HS-27A (cell line): ENCODE measurements at places on chromosomes 7 and 10.

- no peak for DNase-seq
Measured at GRCh38 chr7:22074897-22075296, 129.2 kb upstream of the CDCA7L start.

DNA sequence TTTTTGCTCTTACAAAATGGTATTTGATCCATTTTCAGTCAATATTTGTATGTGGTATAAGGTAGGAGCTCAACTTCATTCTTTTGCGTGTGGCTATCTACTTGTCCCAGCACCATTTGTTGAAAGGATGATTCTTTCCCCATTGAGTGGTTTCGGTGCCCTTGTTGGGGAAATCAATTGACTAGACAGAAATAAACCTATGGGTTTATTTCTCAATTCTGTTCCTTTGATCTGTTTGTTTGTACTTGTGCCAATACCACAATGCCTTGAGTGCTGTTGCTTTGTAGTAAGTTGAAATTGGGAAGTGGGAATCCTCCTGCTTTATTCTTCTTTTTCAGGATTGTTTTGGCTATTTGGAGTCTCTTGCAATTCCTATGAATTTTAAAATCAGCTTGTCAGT is 41.0 kb downstream of the SNX10 start:
- no peak for DNase-seq

DNA sequence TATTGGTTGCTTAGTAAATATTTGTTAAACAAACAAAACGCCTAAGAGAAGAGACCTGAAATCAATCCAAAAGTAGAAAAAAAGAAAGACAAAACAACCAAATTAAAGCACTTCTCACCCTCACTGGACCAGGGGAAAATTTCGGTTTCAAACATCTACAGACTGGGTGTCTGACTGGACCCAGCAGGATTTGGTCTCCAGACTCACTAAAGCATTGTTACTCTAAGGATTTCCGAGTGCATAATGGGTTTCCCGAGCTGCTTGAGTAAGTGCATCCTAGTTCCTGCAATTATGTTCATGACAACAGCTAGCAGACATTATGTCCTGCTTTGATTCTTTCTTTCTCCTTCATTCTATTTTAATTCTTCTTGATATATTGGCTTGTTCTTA is 51.8 kb upstream of the FAM3C start:
- no peak for DNase-seq

DNA sequence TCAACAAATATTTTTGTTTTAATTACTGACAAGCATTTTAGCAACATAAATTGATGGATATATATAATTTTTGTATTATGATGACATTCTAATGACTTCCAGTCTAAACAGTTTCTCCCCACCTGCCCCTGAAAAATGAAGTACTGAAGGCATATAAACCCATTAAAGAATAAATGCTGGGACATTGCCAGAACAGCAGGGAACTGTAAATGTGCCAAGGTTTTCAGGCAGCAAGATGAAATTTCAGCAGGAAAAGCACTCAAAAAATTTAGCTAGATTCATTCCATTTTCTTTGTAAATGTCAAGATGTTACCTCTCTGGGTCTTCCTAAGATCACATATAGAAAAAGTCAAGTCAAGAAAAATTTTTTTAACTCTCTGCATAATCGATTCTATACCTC is 11.0 kb upstream of the TLL2 start:
- DNase-seq, result no peak

- no peak for DNase-seq
Measured at GRCh38 chr7:128947854-128948253, 10.1 kb downstream of the IRF5 start.

GRCh38 chr10:97733256-97733655 is 3.7 kb upstream of the ZFYVE27 start:
- no peak for DNase-seq

DNA sequence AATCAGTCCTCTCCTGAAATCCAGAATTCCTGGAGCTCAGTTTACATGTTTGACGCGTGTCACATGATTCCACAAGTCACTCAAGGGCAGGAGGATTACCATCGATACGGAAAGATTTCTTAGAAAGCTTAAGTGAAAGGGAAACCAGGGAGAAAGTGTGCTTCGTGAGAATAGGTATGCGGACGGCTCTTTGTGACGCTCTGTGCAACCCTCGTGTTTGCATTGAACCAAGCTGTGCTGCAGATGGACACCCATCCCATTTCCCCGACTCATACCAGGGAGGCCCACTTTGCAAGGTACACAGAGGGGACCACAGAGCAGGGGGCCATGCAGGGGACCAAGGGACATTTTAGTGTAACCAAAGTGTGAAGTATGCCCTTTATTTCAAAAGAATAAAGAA is 43.2 kb downstream of the IKZF1 start:
- no peak for DNase-seq

- DNase-seq, result no peak
Measured at GRCh38 chr7:1654738-1655475, 15.2 kb upstream of the ELFN1 start.

GRCh38 chr7:44264221-44264931 is 61.0 kb downstream of the CAMK2B start:
- DNase-seq, result no peak

- DNase-seq, result no peak
Measured at GRCh38 chr7:132171130-132171576, 405.1 kb downstream of the PLXNA4 start.

DNA sequence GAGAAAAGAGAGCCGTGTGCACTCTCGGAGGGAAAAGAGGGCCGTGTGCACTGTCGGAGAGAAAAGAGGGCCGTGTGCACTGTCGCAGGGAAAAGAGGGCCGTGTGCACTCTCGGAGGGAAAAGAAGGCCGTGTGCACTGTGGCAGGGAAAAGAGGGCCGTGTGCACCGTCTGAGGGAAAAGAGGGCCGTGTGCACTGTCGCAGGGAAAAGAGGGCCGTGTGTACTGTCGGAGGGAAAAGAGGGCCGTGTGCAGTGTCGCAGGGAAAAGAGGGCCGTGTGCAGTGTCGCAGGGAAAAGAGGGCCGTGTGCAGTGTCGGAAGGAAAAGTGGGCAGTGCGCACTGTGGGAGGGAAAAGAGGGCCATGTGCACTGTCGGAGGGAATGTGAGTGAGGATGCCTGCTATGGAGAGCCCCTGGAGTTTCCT is 188.7 kb downstream of the DNAJB6 start:
- no peak for DNase-seq
